NCI-H2171 (cell line): ENCODE measurements at places on chromosomes 3 and 15.

GRCh38 chr3:144109944-144110343 lies 138.3 kb downstream of the DIPK2A start:
- DNase-seq, result no peak

GRCh38 chr3:58150810-58151199 lies 60.0 kb downstream of the DNASE1L3 start:
- DNase-seq, result no peak

DNA sequence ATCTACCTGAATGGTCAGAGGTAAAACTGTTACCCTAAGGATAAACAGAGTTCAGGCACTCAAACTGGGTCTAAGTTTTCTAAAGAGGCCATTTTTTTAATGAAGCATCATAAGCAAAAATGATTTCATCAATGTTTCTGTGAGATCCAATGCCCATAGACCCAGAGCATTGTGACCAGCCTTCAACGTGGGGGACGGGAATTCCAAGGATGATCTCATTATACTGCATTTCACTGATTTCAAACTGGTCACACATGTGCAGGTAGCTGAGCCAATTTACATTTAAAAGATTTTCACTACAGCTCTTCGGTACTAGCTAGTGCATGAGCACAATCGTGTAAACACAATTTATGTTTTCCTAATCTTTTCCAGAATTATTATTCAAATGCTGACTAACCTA lies 472.9 kb downstream of the DIPK2A start:
- DNase-seq, result no peak

DNA sequence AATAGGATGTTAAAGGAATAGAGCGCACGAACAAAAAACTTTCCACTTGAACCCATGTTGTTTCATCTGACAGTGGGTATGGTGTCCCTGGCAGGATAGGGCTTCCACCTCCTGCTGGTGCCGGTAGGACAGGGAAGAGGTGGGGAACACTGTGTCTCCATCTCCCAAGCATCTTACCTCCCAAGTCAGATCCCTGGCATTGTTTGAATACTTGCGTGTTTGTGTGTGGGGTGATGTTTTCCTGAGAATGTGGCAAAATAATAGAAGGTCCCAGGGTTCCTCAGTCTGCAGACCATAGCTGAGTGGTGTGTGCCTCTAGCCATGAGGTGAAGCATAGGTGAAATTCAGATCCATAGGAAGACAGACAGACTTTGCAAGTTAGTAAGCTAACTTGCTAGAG lies 119.4 kb downstream of the IGF1R start:
- DNase-seq, result no peak

- DNase-seq, result peak; percentile 64
Observed at GRCh38 chr3:140128217-140128616, 193.2 kb downstream of the CLSTN2 start.

DNA sequence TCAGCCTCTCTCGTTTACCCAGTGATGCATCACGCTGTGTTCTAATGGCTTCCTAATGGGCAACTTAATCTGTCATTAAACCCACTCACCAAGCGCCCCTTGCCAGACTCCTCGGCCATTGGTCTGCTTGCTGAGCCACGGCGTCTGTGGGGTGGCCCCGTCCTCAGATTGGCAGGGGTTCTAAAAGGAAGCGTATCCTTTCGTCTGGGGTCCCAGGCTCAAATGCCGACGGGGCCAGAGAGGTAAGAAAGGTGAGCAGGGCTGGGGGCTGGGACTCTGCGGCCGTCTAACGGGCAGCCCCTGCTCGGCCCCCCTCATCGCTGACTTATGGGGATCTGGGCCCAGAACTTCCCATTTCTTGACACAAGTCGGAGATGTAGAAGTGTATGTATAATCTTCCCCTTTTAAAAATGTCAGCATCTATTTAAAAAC lies 315.1 kb upstream of the PROK2 start:
- DNase-seq, result no peak

- no peak for DNase-seq
Observed at GRCh38 chr3:188209740-188210139, 55.8 kb downstream of the LPP start.

GRCh38 chr15:82894971-82895520 lies 57.5 kb downstream of the HOMER2 start:
- peak; percentile 15 for DNase-seq

GRCh38 chr15:49901996-49902684 lies 216.9 kb downstream of the ATP8B4 start:
- DNase-seq, result no peak

DNA sequence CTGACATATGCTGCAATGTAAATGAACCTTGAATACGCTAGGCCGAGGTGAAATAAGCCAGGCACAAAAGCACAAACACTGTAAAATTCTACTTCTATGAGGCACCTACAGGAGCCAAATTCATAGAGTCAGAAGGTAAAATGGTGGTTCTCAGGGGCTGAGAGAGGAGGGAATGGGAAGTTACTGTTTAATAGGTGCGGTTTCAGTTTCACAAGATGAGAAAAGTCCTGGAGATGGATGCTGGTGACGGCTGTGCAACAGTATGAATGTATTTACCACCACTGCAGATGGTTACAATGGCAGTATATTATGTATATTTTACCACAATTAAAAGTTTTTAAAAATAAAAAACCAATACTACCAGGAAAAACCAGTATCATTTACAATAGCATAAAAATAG lies 4.0 kb downstream of the TNK2 start:
- no peak for DNase-seq

- DNase-seq, result no peak
Observed at GRCh38 chr3:185750702-185751101, 74.1 kb downstream of the IGF2BP2 start.

GRCh38 chr15:81337713-81338157 lies 13.8 kb upstream of the STARD5 start:
- DNase-seq, result no peak

DNA sequence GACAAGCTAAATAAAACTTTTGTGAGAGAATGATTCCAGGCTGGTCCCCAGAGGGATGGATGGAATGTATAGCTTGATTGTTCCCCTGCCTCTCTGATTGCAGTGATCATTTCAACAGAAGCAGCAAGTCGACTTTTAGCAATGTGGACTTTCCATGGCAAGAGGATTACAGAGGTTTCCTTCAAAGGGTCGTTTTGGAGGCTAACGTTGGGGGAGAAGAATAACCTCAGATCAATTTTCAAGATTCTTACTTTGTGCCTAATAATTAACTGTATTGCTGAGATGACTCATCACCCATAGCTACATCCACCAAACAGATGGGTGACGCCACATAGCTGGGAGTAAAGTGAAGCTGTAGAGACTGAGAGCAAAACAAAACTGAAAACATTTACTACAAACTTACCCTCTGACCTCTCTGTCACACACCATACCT lies 79.9 kb downstream of the GTPBP8 start:
- no peak for DNase-seq

DNA sequence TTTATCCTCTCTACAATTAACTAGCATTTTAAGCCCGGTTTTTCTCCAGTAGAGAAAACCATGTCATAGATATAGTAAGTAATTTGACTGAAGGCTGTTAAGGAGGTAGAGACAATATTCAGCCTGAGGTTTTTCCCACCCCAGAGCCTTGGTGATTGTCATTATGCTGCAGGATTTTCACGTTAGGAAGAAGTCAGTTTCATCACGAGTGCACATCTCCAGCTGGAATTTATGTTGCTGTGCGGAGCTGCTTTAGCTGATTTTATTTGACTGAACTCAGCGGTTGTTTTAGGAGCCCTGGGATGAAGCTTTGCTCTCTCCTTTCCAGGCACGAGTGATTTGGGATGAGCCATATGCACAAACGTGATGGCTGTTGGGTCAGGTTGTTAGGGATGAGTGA lies 271.3 kb upstream of the RGMA start:
- no peak for DNase-seq

GRCh38 chr3:27174530-27174929 lies 194.7 kb downstream of the NEK10 start:
- DNase-seq, result no peak

DNA sequence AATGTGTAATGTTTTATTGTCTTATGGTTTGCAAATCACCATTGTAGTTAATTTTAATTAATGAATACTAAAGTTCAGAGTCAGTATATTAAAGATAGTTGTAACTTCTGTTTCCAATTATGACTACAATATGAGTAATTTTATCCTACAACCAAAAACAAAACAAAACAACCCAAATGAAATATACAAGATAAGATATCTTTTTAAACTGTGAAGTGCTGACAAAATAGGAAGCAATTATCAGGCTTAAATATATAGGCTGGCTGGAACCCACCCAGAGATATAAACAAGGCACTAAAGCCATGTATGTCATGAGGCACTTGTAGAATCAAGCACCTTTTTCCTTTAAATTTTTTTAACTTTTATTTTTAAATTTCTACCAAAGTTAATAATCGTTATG lies 108.6 kb upstream of the LRRFIP2 start:
- no peak for DNase-seq

GRCh38 chr3:39814007-39814406 lies 4.6 kb downstream of the MYRIP start:
- no peak for DNase-seq

DNA sequence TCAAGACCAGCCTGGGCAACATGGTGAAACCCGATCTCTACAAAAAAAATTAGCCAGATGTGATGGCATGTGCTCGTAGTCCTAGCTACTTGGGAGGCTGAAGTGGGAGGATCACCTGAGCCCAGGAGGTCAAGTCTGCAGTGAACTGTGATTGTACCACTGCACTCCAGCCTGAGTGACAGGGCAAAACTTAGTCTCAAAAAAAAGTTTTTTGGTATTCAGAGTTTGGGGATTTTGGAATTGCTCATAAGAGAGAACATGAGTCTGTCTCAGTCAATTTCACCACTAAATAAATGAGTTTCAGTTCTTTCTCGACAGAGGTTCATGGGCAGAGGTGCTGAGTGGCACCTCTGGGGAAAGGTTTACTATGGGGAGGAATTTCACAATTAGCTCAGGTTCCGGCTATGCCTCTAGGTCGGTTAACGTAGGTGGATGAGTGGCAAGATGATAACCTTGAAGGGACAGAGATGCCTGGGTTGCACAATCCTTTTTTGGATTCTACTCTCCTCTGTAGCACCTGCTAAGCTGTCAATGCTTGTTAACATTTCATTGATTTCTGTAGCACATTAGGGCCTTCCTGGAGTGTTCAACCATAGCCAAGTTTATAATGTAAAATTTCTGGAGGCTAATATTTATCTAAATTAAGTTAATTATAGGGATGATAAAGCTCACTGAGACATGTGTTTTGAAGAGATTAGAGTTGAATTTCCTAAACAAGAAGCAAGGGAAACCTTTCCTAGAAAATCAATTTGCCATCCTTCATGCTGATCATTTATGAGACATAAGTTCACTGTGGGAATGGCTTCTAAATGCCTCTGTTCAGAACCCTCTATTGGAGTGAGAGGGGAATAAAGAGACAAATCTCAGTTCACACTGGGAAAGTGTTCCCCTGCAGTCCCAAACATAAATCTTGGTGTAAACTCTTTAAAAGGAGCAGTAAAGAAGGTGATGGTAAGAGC lies 37.4 kb upstream of the DCP1A start:
- DNase-seq, result no peak

DNA sequence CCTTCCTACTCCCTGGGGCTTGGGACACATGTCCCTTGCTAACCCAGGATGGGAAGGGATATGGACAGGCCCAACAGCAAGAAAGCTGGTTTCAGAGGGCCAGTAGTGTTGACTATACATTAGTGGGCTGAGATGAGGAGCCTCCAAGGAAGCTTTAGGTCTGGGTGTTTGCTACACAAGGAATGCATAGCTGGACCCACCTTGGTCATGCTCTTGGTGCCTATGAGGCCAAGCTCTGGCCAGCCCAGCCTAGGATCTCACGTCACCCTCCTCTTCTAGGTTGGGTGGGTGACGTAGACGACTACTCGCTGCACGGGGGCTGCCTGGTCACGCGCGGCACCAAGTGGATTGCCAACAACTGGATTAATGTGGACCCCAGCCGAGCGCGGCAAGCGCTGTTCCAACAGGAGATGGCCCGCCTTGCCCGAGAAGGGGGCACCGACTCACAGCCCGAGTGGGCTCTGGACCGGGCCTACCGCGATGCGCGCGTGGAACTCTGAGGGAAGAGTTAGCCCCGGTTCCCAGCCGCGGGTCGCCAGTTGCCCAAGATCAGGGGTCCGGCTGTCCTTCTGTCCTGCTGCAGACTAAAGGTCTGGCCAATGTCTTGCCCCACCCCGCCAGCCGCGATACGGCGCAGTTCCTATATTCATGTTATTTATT lies 653 bp upstream of the WDR6 start:
- DNase-seq, result no peak

GRCh38 chr3:46091046-46091445 lies 63.8 kb upstream of the XCR1 start:
- no peak for DNase-seq

DNA sequence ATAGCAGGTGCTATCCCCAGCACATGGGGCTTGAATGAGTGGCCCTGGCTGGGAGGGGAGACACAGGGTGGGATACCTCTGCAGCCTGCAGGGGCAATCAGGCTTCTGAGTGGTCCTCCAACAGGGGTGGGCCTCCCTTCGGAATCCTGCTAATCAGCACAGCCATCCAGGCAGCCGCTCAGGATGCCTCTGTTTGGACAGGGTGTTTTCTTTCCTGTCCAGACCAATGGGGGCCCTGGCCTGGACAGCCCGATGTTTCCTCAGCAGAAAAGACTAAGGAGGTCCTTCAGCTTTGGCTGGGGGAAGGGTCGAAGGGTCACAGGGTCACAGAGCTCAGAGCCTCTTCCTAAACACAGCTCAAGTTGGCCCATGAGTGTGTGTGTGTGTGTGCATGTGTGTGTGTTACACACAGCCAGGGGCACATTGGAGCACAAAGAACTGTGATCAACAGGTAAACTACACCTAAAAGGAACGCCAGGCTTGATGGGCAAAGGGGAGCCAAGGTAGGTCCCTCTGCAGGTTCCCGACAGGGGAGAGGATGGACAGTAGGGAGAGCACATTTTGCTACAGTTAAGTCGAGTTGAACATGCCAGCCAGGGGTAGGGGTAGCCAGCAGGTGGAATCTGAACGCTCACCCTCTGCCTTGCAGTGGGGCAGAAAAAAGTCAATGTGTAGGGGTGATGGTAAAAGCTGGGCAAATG lies 1.1 kb upstream of the HAPLN3 start:
- DNase-seq, result no peak

- DNase-seq, result no peak
Observed at GRCh38 chr15:84590406-84590805, 10.4 kb upstream of the ZSCAN2 start.

- DNase-seq, result no peak
Observed at GRCh38 chr3:78785004-78785403, 982.8 kb downstream of the ROBO1 start.

GRCh38 chr15:82910721-82911120 lies 41.8 kb downstream of the HOMER2 start:
- DNase-seq, result no peak

DNA sequence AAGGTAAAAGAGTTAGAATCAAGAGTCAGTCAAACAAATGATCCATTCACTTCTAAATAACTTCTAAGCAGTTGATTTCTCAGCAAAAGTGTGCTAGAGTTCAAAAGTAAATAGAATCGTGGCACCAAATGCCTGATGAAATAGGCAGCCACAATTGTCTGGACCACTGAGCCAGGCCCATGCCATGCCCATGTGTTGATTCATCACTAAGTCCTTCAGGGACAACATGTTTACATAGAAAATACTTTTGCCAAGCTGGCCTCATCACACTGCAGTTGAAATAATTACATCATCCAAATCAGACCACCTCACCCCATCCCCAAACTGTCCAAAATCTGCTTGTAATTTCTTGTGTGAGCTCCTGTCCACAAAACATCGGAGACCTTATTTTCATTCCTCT lies 216.3 kb downstream of the IGSF11 start:
- no peak for DNase-seq
